ENCODE measurements at places on chromosomes 11 and 22.

GRCh38 chr11:15234796-15235195 lies 120.1 kb downstream of the INSC start:
- no peak for DNase-seq

DNA sequence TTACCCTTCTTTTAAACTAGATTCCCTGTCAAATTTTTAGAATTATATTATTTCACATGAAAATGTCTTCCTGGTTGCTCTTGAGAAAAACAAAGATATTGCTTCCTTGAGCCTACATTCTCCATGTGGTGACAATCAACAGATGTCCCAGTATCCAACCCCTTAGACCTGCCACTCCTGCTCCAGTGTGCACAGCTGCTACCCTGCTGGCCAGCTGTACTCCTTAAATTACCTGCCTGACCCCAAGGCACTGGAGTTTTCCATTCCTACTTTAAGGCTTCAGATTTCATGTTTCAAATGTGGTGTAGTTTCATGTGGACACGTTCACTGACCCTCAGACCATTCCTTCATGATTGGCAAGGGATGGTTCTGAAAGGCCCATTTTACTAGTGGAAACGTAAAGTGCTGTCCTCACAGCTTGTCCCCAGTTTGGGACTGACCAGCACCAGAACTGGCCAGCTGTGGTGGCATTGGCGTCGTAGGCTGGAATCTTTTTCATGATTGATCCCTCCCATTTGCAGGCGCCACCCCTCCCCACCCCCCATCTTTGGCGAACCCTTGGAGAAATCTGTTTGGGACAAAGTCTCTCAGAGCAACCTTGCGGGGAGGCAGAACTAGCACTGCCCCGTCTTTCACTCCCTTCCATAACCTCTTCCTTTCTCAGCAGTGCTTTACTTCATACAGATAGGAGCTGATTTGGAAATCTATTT lies 123.5 kb downstream of the DBX1 start:
- DNase-seq: no peak

GRCh38 chr11:110289472-110289871 lies 6.9 kb downstream of the RDX start:
- no peak for DNase-seq

- DNase-seq: no peak
Measured at GRCh38 chr11:34067383-34068065, 16.0 kb downstream of the CAPRIN1 start.

GRCh38 chr11:65796726-65797601 lies 10.1 kb downstream of the OVOL1 start:
- no peak for DNase-seq

DNA sequence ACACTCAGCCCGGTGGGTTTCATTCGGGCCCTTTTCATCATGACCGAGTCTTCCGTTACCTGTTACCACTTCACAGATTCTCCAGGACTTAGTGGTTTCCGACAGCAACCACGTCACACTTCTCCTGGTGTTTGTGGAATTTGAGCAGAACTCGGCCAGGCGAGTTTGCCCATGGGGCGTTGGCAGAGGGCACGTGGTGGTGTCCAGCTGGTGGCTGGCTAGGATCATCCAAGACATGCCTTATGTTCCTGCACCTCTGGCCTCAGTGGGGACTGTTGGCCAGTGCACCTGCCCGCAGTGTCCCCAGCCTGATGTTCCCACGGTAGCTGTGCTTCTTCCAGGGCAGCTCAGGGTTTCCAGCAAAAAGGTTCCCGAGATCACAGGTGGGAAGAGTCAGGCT lies 87.3 kb downstream of the ARHGAP8 start:
- DNase-seq: no peak

GRCh38 chr11:11422411-11423128 lies 69.5 kb upstream of the CSNK2A3 start:
- DNase-seq: no peak

DNA sequence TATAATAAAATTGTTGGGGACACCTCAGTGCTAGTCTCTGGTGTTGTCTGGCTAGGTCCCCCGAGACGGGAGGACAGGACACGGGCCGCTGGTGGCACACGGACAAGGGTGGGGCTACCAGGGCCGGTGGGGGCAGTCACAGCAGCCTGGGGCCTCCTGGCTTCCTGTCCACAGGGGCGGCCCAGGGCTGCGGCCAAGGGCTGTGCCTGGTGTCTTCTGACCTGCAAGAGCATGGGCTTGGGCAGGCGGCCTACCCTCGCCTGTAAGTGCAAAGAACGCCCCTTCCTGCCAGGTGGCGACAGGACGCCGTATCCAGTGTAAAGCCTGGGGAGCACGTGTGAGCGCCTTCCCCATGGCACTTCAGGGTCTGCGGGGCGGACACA lies 3.6 kb downstream of the LRFN4 start:
- DNase-seq: no peak

DNA sequence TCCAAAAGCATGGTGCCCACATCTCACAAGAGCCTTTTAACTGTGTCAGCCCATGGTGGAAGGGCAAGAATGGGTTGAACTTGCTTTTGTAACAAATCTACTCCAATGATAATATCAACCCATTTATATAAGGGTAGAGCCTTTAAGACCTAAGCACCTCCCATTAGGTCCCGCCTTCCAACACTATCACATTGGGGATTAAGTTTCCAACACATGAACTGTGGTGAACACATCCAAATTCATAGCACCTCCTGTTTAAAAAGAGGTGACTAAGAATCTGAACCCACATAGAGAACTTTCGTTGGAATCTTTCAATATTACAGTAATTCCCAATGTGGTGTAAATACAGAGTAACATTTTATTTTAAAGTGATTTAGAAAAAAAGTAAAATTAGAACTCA lies 9.2 kb upstream of the CNTF start:
- DNase-seq: no peak

DNA sequence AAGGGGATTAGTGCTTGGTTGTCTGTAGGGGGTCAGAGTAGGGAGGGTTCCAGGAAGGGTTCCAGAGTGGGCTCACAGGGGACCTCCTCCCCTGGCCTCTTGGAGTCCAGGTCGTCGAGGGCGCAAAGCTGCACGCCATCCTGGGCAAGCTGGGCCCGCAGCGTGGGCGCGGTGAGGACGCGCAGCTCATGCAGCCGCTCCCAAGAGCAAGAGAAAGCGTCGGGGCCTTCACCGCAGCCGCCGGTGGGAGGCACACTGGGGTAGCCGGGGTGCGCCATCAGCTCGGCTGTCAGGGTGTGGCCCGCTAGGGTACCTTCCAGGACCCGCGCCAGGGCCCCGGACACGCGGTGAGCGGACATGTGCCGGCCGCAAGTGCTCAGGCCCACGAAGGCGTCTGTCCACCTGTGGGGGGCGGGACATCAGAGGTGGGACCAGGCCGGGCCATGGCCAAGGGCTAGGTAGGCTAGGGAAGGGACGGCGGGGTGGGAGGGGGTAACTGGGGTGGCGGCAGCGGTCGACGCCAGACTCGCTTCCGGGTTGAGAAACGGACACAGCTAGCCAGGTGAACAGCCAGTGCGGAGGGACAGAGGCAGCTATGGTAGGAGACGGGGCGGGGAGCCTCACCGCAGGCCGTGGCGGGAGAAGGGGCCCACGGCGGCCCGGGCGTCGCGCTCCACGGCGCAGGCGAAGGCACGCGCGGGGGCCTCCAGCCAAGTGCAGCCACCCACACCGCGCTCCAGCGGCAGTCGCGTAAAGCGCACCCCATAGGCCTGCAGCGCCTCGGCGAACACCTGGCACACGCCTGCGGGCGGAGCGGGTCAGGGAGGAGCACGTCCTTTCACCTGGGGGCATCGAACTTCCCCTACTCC lies 1.2 kb downstream of the YDJC start:
- no peak for DNase-seq

DNA sequence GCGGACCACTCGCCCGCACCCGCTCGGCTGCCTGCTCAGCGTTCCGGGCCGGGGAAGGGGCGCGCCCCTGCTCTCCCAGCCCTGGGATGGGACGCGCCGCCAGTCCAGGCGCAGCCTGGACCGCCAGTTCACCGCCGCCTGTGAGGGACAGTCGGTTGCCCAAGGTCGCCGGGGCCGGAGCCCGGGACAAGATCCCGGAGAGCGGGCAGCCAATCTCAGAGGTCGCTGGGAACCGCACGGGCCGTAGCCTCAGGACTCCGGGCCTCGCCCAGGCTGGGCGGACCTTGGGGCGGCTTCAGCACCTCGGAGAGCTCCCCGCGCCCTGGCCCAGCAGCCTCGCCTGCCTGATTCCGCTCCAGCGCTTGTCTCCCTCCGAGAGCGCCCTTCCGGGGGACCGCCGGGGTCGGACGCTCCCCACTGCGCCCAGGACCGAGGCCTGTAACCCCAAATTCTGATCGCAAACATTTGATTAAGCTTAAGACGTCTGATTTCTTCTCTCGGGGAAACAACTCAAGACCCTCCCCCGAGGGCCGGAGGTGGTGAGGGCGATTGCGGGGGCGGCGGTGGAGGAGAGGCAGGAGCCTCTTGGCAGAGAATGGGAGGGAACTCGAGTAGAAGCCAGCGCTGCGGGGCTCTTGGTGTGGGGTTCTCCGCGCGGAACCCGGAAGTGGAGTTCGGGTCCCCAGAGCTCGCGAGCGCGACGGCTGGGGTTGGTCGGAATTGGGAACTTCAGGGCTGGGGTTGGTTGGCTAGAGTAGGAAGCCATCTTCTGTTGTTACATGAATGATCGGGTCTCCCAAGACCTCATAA lies 1.1 kb upstream of the CHRM4 start:
- no peak for DNase-seq

GRCh38 chr11:131817687-131818188 lies 447.3 kb downstream of the NTM start:
- DNase-seq: no peak

DNA sequence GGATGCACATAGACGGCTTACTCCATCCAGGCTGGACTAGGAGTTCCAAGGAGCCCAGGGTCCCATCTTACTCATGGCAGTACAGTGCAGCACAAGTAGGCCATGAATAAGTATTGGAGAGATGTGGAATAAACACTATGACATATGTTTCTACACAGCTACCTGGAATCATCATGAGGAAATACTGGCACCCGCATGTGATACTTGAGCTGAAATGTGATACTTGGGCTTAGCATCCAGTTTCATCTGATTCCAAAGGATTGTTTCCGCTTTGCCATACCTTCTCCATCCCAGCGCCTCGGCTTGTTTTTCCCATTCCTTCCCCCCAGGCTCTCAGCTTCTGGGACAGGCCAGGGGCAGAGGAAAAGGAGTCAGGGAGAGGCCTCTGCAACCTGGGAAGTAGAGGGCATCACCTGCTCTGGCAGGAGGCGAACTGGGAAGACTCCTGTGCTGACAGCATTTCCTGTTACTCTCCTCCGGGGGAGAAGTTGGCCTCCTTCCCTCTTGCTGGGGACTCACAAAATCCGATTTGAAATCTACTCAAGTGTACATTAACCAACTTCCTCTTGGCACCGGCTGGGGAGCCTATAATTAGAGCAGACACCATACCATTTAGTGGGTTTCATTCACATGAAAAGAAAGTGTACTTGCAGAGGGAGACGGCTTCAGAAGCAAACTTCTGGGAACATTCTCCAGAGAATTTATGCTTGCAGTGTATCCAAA lies 187.8 kb downstream of the MIAT start:
- DNase-seq: no peak

DNA sequence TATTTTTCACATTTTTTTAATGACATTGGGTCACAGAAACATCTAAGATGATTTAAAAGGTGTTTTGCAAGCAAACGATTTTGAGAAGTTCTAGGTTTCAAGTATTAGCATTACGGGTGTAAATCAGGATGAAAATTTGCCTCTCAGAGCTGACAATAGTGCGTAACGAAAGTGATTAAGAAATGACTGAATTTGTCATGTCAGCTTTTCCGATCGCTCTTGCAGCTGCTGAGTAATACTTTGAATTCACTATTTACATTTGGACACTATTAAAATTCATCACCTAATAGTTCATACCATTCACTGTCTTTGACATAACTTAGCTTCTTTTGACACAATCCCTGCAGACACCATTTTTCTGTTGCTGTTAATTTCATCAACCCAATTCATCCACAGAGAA lies 205.2 kb downstream of the SOX6 start:
- DNase-seq: no peak

DNA sequence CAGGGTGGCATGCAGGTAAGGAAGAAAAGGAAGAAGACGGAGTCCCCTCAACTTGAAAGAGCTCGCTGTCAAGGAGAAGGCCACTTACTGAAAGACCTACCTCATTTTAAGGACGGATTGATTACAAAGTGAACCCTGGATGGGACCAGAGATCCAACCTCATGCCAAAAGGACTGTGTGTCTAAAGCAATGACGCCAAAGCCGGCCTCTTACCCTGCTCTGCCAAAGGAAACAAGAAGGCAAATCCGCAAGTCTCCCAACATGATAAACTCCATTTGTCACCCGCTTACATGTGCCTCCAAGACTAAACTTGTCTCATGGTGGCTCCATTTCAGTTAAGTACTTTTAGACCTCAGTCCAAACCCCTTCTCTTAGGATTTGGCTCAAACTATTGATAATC lies 148.7 kb upstream of the MTMR2 start:
- no peak for DNase-seq

GRCh38 chr22:36334081-36334820 lies 53.5 kb downstream of the MYH9 start:
- no peak for DNase-seq

GRCh38 chr22:50048061-50048765 lies 9.9 kb downstream of the TTLL8 start:
- DNase-seq: no peak

DNA sequence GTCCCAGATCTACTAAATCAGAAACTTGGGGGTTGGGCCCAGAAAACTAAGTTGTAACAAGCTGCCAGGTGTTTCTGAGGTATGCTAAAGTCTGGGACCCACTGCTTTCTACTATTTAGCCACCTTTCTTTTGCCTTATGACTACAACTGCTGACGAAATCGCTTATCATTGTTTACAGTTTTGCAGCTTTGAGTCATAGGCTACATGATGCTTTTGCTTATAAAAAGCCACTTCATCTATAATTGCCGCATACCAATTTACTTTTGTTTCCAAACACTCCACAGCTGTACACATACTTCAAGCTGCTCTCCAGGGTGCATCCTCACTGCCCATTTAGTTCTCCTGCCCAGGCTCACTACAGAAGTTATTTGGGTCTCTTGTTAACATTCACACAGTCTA lies 144.7 kb downstream of the ENTHD1 start:
- DNase-seq: peak; percentile 76

DNA sequence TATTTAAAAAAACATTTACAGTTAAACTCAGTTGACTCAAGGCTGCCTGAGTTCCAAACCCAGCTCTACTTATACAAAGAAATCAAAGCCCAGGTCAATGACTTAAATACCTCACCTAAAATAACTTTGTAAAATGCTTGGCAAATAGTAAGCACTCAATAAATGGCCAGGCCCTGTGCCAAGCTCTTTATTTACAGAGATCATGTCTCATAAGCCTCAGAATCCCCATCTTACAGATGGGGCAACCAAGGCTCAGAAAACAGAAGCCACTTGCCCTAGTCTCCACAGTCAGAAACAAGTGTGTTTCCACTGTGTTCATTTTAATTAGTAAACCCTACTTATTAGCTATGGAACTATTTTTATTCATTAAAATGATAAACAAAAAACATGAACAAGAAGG lies 30.5 kb upstream of the TTC28 start:
- DNase-seq: no peak

- no peak for DNase-seq
Measured at GRCh38 chr11:65726660-65727059, 6.1 kb upstream of the RNASEH2C start.

- no peak for DNase-seq
Measured at GRCh38 chr22:40432625-40433024, 62.2 kb downstream of the SGSM3 start.

Measured in NCI-H1417 treated with DMSO at 0.1 percent for 48 hours (cell line).